Cortex of kidney (tissue), 1 donor: ENCODE measurements at places on chromosomes 5 and 9.

DNA sequence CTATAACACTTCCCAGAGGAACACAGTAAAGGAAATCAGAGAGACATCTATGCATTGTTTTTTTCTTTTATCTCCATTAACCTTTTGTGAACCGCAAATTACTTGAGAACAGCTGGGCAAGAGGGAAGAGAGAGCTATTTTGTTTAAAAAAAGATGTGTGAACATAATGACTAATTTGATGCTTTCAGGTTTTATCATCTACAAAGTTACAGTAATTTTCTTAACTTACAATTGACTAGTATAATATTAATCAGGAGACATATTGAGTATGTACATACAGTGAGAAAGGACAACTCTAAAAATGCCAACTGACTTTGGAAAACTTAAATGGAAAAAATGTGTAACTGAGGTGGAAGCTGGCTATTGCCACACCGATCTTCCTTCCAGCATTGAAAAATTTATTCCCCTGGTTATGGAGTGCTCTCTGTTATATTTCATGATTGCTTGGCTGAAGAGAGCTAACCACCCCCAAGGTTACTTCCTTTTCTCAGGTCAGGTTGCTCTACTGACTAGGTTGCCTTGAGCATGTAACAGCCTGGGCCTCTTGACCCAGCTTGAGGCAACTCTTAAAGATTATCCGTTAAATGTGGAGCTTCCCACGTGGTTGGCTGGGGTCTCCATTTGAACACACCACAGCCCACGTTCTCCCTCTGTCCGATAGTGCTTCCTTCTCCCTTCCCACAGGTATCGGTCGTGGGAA is 62.6 kb upstream of the C6 start:
- DNase-seq = no peak

GRCh38 chr9:94783928-94784327 is 57.4 kb downstream of the AOPEP start:
- no peak for DNase-seq

DNA sequence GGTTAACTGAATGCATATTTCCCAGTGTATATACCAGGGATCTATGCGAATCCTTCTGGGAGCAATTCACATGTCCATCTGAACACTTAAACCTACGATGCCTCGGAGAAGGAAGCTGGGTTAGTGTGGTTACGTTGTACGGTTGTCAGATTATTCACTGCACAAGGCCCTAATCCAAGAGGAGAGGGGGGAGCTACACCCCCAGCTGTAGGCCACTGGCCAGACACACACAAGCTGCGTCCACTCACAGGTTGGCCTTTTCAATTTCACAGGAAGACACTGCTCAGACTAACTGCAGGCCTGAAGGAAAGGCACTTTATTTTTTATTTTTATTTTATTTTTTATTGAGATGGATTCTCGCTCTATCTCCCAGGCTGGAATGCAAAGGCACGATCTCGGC is 184.5 kb upstream of the GNA14 start:
- DNase-seq = no peak

DNA sequence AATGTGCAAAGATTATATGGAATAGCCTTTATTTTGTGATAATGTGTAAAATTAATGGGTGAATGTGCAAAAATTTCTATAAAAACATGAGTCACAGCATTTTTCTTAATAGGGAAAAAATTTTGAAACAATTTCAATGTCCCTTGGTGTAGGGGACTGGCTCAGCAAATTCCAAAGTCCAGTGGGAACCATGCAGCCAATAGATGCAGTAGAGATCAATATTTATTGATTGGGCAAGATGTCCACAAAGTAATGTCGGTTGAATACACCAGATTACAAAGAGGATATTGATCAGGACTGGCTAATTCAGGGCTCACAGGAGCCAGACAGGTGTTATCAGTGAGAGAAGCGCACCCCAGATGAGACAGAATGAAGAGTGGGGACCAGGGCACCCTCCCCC is 62.5 kb downstream of the AMBP start:
- DNase-seq = no peak

GRCh38 chr5:147565524-147565923 is 55.7 kb upstream of the DPYSL3 start:
- DNase-seq = no peak
